ENCODE measurements at places on chromosomes 1 and 21.
A peak's percentile ranks its signal among the peaks of the same experiment; 100 is the strongest.

GRCh38 chr1:71304125-71304524 is 223.3 kb upstream of the ZRANB2 start:
- no peak for DNase-seq

DNA sequence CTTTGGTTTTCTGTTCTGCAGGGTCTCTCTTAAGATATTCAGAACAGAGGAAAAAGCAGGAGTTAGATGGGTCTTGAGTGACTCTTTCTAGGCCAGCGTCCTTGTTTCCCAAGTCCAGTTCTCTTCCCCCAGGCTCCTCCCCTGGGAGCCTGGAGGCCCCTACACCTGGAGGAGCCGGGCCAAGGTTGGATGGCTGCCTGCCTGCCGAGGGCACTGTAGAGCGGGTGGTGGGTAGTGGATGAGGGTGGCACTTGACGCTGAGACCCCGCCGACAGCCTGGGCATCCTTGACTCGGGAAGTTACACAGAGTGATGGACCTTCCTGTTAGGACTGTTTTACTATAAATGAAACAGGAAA is 17.4 kb upstream of the KANK4 start:
- DNase-seq, result no peak

DNA sequence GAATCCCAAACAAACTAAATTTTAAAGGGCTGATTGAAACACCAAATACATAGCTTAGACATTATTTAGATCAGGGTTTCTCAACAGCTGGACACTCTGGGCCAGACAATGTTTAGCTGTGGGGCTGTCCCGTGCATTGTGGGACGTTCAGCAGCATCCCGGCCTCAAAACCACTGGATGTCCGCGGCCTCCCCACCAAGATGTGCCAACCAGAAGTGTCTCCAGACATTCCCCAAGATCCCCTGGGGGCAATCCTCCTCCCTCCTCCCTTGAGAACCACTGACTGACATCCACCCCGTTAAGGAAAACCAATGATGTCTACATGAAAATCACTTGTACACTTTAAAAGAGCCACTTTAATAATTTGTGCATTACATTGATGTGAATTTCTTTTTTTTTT is 38.4 kb downstream of the CLSTN1 start:
- no peak for DNase-seq

DNA sequence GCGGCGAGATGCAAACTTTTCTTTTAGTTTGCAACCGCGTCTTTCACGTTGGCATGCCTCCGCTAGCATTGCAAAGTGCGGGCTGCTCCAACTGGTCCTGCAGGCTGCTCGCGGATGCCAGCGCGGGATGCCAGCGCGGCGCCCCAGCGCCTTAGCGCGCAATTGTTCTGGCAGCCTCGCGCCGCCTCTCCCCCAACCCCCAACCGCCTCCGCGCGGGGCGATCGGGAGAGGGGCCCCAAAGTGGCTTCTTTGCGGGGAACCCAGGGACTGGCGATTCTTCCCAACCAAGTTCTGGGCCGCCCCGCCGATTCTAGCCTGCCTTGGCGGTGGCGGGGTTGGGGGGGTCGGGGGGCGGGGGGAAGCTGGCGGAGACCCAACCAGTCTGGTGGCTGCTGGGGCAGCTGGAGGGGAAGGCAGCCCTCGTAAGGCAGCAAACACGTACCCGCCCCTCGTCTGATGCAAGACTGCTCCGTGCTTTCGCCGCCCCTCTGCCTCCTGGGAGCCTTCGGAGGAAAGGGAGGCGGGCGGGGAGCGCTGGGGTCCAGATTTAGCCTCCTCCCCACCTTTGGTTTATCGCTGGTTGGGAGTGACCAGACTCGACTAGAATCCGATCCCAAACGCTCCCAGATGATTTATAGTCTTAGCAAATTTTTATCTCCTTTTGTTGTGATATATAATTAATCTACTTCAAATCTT is 756 bp downstream of the PHGDH start:
- DNase-seq, result no peak

GRCh38 chr1:119795261-119796200 is 15.7 kb downstream of the REG4 start:
- DNase-seq, result no peak

DNA sequence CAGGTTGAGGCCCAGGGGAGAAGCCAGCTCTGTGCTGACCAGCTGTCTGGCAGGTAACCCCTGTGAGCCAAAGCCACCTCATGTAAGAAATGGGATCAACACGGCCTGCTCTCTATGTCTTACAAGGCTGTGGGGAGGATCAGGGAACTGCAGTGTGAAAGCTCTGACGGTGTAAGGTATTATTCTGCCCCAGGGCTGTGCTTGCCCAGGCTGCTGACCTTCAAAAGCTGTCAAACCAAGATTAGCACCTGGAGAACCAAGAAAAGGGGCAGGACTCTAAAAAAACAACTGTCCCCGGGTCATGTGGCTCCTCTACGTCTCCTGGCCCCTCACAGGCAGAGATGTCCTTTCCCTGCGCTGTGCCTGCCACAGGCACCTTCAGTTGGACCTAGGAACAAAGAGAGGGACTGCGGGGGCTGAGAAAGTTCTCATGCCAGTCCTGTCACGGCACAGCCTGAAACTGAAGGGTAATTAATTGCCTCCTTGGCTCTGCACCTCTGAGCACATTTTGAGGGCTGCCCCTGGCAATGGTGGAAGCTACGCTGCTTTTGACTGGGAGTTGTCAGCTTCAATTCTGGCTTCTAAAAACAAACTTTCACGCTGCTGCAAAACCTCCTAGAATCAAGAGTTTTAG is 77.6 kb downstream of the PGBD5 start:
- DNase-seq, result no peak

DNA sequence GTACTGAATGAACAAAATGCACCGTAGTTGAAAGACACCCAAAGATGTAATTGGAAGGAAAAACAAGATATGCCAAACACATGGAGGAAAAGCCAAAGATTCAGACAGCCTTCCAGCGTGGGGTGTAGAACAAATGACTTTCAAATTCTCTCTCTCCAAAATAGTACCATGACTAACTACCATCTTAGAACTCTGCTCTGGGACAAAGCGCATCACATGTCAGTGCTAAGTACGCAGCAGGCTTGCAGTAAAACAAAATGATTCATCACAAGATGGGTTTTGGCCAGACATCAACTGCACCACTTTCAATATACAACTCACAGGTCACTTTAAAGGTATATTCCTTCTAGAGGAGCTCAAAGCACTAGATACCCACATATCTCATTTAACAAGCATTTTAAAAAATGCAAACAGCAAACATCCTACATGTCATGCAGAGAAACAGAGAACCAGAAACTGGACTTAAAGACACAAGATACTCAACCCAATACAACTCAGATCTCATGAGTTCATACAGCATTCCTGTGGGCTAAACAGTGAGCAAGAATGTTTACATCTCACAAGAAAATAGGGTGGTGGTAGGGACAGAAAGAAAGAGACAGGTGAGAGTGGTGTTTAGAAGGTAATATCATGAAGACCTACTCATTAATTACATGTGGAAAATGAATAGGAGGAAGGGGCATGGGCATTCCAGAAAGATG is 75.7 kb downstream of the BCAR3 start:
- DNase-seq, result no peak

GRCh38 chr21:35222541-35222941 is 173.4 kb upstream of the RUNX1 start:
- no peak for DNase-seq

DNA sequence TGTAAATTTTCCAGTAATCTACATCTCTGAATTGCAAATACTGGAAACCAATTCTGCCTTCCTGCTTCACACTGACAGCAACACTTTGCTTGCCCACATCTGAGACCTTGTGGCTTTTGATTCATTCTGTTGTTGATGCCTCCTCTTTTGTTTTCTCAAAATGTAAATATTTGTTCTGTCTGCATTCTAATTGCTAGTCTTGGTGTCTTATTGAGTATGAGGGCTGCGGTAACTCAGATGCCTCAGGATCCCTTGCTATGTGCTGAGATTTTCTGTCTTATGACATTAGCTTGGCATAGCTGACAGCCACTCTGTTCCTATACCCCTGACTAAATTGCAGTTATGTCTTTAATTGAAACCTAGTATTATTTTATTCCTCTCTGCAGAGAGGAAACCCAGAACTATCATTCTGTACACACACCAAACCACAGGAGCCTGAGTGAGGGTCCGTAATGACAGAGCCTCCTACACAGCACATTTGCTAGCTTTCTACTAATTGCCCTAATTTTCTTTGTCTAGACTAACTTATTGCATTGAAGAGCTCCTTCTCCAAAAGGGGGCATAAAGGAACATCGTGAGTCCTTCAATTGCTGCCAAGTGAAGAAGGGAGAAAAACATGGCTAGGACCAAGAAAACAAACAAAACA is 72.1 kb downstream of the GREM2 start:
- no peak for DNase-seq

- peak; percentile 20 for DNase-seq
Measured at GRCh38 chr1:94805912-94806311, 14.2 kb upstream of the SLC44A3 start.

- DNase-seq, result no peak
Measured at GRCh38 chr1:9844106-9844505, 20.3 kb upstream of the CLSTN1 start.

DNA sequence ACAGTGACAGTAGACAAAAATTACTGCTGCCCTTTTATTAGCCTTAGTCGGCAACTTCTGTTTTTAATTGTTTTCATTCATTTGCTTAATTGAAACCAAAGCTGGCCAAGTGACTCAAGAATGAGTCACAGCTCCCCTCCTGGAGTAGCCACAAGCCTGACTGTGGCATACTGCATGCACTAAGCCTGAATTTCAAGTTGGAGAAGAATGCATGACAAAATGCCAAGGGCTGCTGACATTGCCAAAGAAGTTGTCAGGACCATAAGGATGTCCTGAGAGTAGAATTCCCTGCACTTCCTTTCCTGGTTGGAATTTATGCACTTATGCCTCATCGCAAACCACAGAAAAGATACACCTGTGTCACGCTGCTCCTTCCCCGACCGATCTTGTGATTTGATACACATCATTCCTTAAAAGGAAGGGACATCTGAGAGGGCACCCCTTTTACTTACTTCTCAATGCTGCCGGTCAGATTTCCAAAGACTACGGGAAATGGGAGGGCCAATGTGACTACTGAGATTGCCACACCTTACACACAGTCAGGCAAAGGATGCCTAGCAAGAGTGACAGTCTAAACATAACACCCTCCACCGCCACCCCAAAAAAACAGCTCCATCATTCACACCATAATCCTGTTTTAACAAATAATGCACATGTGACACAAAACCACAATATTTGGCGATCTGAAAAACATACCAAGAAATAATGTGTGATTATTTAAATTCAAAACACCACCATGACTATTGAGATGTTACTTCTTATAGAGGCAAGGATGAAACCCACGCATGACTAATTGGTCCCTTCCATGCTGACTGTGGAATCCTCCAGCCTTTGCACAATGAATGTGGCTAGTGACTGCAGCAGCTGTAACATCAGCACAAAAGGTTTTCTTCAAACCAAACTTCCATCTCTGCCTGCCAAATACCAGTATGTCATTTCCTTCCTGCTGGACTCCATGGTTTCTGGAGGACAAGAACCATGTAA is 28.2 kb downstream of the VAV3 start:
- peak; percentile 23 for DNase-seq

DNA sequence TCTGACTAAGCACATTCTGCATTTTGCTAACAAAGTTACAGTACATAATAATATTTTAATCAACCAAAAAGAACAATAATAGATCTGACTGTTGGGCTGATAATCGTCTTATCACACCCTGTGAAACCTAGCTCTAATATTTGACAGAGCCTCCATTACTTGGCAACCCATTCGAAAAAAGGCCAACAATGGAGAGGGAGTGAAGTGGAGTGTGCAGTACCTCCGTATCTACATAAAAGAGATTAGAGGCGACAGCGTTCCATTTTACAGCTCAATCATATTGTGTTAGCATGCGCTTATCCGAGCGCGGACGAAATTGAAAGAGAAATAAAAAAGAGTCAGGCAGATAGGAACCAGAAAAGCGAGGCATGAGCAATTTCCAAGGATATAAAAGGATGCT is 137.3 kb upstream of the USH2A start:
- no peak for DNase-seq

Measured in activated CD4-positive, alpha-beta T cell treated with anti-CD3 and anti-CD28 coated beads for 1 hour (primary cell).